ENCODE measurements at places on chromosomes 2 and 18.

GRCh38 chr2:85684380-85684779 lies 9.8 kb upstream of the GNLY start:
- DNase-seq, result no peak

DNA sequence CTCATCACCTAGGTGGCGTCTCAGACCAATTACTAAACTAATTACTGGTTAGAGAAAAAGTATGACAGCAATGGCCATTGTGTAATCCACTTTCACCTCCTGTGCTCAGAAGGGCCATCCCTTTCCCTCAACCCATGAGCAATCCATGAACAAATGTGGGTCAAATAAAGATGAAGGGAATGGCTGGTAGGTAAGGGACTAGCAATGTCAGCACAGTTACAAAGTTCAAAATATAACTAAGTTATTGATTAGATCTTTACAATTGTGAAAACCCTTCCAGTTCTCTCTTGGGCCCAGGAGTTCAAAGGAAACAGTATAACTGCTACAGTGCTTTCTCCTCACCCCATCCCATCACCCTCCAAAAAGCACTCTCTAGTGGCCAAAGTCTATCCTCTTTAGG lies 98.3 kb downstream of the DTNA start:
- no peak for DNase-seq

- DNase-seq, result no peak
Observed at GRCh38 chr2:48397846-48398245, 132.1 kb upstream of the STON1 start.

- no peak for DNase-seq
Observed at GRCh38 chr2:219871351-219871750, 243.9 kb downstream of the SLC4A3 start.

DNA sequence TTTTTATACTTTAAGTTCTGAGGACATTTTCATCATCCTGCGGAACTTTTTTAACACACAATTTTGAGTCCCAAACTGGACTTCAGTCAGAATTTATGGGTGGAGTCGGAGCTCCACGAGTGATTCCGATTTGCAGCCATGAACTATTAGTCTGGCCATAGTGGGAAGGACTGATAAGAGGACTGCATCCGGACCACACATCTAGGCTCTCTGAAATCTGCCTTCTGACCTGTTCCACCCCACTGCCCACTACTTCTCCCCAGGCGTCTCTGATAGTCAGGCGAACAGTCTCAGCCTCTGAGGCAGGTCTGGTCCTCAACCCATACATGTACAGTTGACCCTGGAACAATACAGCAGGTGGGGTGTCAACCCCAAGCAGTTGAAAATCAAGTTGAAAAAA lies 5.2 kb downstream of the MRPL35 start:
- DNase-seq, result no peak

DNA sequence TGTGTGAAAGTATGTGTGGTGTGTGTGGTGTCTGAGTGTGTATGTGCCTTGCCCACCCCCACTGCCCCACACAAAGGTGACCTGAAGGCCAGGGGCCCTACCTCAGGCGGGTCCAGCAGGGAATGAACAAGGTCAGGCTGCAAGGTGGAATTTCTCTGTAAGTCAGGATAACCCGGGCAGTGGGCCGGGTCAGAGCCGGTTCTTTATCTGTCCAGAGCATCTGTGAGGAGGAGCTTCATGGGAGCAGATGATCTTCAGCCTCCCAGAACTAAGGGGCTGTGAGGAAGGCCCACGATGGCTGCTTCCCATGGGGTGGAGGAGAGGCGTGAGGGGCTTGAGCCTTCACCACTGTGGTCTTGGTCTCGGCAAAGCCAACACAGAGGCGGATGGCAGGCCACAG lies 150.3 kb downstream of the TFCP2L1 start:
- DNase-seq, result no peak

- DNase-seq, result no peak
Observed at GRCh38 chr18:48136051-48136826, 205.8 kb upstream of the SMAD2 start.

DNA sequence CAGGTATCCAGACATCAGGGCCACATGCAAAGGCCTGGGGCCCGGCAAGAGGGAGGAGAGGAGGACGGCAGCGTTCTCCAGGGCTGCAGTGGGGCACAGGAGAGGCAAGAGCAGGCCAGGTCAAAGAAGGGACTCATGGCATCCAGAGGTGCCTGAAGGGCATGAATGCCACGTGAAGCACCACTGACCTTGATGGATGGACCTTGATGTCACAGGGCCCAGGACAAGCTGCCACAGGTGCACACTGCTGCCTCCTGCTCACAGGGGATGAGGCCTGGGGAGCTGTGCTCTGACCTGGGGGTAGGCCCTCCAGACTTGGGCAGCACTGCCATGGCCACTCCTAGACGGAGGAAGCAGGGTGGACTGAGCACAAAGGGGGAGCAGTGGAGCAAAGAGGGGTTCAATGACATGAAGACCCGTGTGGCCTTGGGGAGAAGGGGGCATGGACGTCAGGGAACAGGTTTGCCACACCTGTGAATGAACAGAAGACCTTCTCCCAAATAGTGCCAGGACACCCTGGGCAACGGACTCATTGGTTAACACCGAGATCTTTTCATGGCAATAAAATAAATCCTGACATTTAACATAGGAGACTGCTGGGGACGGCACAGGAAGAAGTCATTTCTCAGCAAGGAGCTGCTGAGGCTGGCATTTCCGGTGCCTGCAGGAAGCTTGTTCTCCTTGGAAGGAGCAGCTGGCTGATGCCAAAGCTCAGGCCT lies 65.6 kb downstream of the EMX1 start:
- no peak for DNase-seq
